ENCODE measurements at places on chromosomes 4 and X.

GRCh38 chr4:57110640-57111511 is 691 bp upstream of the IGFBP7 start:
- no peak for DNase-seq

- DNase-seq = no peak
Measured at GRCh38 chr4:105119356-105119755, 27.3 kb upstream of the TET2 start.

DNA sequence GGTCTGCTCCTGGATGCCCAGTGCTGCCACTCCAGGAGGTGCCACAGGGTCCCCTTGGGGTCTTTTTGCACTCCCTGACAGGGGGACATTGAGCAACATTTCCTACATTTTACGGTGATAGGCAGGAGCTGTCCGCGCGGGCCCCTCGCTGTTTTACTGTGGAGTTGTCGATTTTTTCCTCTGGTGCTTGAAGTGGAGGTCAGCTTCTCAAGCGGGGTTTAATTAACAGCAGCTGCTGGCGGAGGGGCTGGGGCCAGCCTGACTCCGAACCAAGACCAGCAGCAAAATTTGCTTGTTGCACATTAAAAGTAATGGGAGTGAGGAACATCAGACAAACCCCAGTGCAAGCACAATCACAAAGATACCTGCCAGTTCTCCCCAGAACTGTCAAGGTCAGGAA is 13.2 kb upstream of the SH3TC1 start:
- no peak for DNase-seq

GRCh38 chr4:111839141-111839540 is 306.1 kb upstream of the FAM241A start:
- DNase-seq = no peak

DNA sequence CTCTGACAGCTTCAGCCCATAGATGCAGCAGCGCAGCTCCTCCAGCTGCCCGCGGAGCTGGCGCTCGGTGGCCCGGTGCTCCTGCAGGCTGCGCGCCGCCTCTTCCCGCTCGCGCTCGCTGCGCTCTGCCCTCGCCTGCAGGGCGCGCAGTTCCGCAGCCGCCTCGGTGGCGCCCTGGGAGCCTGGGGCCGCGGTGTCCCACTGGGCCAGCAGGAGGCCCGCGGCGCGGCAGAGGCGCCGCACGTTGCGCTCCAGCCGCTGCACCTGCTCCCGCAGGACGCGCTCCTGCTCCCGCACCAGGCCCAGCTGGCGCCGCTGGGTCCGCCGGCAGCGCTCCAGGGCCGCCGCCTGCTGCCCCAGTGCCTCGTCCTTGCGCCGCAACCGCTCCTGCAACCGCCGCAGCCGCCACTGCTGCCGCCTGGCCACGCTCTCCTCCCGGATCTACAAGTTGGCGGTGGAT is 10.1 kb downstream of the C4orf50 start:
- no peak for DNase-seq

- no peak for DNase-seq
Measured at GRCh38 chrX:18075603-18076002, 145.1 kb downstream of the BEND2 start.

DNA sequence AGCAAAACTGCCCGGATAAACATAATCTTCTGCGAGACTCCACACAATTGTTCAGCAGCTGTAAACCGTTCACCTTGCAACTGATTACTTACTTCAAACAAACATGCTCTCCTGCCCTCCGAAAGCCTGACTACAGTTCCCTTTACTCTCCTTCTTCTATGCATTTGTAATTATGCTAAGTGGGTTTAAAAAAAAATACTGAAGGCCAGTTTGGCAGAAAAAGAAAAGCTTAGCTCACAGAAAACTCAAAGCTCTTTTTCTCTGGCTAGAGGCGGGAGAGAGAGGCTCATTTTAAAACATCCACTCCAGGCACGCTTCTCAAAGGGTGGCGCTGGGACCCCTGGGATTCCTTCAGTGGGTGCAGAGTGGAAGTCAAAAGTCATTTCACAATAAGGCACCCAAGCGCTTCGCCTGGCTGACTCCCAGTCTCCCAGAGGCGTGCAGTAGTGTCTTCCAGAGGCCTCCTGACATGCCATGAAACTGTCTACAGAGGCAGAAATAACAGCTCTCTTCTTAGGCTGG is 1.9 kb downstream of the DHRSX start:
- no peak for DNase-seq

DNA sequence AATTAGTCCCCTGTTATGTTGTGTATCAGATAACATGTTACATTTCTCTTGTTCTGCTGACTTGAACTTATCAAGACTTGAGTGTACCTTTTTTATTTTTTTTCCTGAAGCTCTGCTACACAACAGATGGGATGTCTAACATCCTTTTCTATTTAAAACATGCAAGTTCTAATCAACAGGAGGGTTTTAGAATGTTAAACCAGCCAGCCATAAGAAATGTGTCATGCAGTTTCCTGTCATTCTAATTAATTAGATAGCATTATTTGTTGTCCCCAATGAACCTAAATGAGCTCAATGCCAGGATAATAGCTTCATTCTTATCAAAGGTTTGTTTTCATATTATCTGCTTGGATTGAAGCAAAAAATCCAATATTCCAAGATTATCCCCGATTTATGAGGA is 958.2 kb downstream of the PCDH7 start:
- no peak for DNase-seq

DNA sequence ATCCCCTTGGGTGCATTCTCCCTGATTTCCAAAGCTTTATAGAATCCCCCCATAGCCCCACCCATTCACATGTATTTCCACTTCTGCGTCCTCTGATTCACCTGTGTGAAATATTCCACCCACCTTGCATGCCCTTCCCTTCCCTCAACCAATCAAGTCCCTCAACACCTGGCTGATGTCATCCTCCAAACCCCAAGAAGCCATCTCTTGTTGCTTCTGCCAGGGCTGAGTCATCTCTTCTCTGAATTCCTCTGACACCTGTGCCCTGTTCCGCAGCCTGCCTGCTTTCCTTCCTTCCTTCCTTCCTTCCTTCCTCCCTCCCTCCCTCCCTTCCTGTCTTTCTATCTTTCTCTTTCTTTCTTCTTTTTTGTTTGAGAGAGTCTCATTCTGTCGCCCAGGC is 9.9 kb downstream of the CRMP1 start:
- DNase-seq = no peak

- no peak for DNase-seq
Measured at GRCh38 chr4:16443504-16444088, 217.3 kb upstream of the TAPT1 start.

GRCh38 chr4:100086766-100087431 is 103.4 kb downstream of the DDIT4L start:
- no peak for DNase-seq

DNA sequence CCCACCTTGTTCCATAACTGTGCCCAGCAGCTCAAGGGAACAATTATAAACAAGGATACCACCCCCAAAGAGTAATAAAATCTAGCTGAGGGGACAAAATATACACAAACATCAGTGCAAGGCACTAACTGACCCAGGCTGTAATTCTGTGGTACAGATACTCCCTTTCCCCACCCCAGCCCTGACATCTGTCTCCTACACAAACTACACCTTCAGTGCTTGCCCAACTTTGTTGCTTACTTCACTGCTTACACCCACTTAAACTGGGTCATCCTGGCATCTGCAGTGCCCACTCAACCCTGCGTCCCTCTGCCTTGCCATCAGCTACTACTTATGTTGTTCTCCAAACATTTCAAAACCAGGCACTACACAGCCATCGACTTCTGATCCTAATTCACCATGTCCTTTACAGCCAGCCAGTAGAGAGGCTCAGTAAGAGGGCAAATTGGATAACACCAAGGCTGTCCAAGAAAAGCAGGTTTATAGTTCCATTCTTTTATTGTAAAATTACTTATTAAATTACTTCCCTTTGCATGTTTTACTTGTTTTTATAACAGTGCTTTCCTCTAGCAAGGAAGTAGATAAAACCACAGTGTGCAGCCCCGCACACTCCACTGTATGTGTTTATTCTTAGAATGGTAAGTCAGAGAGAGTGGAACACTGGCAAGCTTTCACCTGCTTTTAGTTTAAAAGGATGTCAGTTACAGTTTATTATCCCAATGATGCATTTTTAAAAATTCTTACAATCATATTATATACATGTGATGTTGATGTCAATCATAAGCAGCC is 149.6 kb downstream of the INPP4B start:
- DNase-seq = no peak

DNA sequence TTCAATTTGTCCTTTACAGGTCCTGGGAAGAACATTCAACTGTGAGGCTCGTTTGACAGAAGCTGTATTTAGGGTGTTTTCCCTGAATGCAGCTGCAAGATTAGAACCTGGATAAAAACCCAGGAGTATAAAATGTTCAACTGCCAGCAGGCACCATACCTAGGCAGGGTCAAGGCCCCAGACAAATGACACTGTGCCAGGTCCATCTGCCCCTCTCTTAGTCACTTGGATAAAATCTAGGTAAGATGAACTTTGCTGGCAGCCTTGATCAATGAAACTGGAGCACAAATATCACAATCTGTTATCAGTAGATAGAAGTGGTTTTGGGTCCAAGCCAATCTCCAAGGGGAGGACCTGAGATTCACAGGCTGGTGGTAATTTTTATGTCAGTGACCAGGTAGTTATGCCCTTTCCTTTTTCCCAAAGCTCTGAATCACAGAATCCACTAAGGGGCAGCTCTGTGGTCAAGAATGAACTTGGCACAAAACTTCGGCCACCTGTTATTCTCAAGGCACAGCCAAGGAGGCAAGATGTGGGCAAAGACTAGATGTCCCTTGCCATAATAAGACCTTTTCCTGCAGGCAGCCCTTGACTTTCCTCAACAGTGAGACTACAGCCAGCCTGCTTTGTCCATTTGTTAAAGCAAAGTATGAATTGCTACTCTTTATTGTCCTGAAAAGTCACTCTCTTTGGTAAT is 501.0 kb downstream of the PPARGC1A start:
- no peak for DNase-seq

Measured in activated CD8-positive, alpha-beta memory T cell treated with anti-CD3 and anti-CD28 coated beads, Interleukin-2, amount 50 U/mL, for 4 hours (primary cell).